ENCODE measurements at places on chromosomes 5 and 9. TPM values are rescaled to one million over a fixed set of nuclear protein-coding genes. Genes with fewer than 3 reads are reported as not detected.
A peak's percentile ranks its signal among the peaks of the same experiment; 100 is the strongest.

DNA sequence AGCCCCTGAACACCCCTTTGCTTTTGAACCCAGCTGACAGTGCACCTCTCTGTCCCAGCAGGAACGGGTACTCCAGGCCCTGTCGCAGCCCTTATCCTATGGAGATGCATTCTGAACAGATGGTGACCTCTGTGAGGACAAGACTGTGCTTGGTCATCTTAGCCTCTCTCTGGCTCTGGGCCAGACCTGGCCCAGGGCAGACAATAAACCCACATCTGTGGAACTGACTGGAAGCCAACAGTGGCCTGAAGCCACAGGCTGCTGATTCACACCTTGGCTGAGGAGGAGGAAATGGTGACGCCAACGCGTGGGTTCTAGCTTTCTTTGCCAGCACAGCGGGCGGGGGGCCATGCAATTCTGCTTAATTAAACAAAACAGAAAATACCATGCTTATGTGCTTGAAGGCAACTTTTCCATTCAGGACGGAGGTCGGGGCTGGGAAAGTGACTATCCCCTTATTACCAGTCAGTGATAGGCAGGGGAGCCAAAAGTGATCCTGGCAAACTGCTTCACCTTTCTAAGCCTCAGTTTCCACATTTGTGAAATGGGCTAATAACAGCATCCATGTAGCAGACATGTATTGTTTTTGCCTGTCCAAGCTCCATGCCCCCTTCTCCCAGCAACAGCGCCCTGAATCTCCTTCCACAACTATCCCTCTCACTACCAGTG lies 10.8 kb downstream of the SH3PXD2B start:
- no peak overlapping the region for H3K4me3 ChIP-seq
- DNase-seq = no peak
- no peaks in the 10 kb centered on the region for H3K27me3 ChIP-seq
- H3K36me3 ChIP-seq = no peaks in the 10 kb centered on the region

- no peak overlapping the region for H3K4me3 ChIP-seq
- no peaks in the 10 kb centered on the region for H3K4me1 ChIP-seq
- H3K27me3 ChIP-seq = no peaks in the 10 kb centered on the region
- no peak for DNase-seq
Observed at GRCh38 chr5:149013796-149014195, 49.1 kb downstream of the SH3TC2 start.

GRCh38 chr9:114122136-114123027 lies 23.3 kb upstream of the KIF12 start:
- H3K27ac ChIP-seq = no peak overlapping the region
- no peak for DNase-seq
- no peak overlapping the region for H3K4me3 ChIP-seq
- H3K27me3 ChIP-seq = peaks cover 33% of the 10 kb centered on the region

GRCh38 chr5:157956271-157956885 lies 97.4 kb upstream of the CLINT1 start:
- H3K4me1 ChIP-seq = no peaks in the 10 kb centered on the region
- H3K27me3 ChIP-seq = peaks cover 9% of the 10 kb centered on the region
- DNase-seq = no peak
- no peak overlapping the region for H3K4me3 ChIP-seq

GRCh38 chr9:2241461-2241835 lies 226.3 kb downstream of the SMARCA2 start:
- H3K4me3 ChIP-seq = no peak overlapping the region
- DNase-seq = no peak
- no peak overlapping the region for H3K27ac ChIP-seq
- H3K4me1 ChIP-seq = peaks cover 4% of the 10 kb centered on the region
- no peaks in the 10 kb centered on the region for H3K36me3 ChIP-seq

Gene FOXD4L5
- total RNA-seq = 0.23 TPM

DNA sequence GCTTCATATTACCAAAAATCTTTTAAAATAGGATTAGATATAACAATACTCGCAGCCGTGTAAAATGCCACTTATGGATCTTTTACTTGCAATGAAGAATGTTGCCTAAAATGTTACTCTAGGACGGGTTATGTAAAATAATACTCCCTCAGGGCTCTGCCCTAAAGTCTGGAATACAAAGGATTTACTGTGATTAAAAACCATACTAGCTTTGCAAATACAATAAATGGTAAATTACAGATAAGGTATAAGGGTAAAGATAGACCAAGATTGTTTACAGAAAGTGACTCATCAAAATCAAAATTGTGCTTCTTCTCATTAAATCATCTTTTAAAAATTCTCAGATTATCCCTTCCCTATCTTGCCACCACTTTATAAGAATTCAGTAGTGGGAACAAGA lies 163.6 kb downstream of the MEF2C start:
- no peak overlapping the region for H3K4me3 ChIP-seq
- no peaks in the 10 kb centered on the region for H3K4me1 ChIP-seq
- H3K27me3 ChIP-seq = peaks cover 8% of the 10 kb centered on the region
- no peak for DNase-seq

Gene ITGA2
- total RNA-seq = 0.51 TPM

GRCh38 chr9:124353811-124354274 lies 61.4 kb downstream of the PSMB7 start:
- no peaks in the 10 kb centered on the region for H3K27me3 ChIP-seq
- DNase-seq = no peak
- H3K4me1 ChIP-seq = no peaks in the 10 kb centered on the region
- peaks cover 69% of the 10 kb centered on the region for H3K36me3 ChIP-seq
- no peak overlapping the region for H3K27ac ChIP-seq
- H3K4me3 ChIP-seq = no peak overlapping the region

Gene FAM200C
- 0.76 TPM for total RNA-seq

Gene KIF12
- not detected for total RNA-seq

DNA sequence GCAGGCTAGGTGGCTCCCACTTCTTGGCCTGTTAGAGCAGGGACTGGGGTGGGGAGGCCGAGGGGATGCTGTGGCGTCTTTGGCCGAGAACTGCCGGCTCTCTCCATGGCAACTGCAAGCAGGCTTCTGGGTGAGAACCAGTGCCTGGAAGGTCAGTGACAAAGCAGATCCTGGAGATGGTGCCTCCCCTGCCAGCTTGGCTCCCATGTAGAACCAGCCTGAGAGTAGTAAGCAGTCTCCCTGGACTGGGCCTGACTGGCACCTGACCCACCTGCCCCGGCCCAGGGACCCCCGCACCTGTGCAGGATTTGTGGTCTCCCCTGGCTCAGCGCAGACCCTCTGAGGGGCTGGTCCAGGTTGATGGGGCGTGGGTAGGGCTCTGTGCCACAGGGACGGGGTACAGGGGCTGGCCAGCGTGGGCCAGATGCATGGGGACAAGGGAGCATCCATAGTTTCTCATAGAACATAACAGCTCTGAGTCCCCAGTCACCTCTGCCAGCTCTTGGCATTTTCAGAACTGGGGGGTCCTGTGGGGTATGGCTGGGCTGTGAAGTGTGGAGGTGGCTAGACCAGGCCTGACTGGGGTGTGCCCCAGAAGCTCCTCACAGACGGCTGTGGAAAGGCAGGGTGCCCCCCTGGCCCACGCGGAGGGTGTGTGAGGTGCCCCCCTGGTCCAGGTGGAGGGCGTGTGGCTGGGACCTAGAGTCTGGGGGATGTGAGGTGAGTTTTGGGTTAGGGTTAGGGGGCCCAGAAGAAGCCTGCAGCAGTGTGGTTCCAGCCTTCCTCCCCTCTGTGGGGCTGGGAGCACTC lies 22.2 kb downstream of the CACNA1B start:
- H3K4me3 ChIP-seq = no peak overlapping the region
- H3K27me3 ChIP-seq = peaks cover 44% of the 10 kb centered on the region
- no peaks in the 10 kb centered on the region for H3K4me1 ChIP-seq
- no peaks in the 10 kb centered on the region for H3K36me3 ChIP-seq
- DNase-seq = no peak

GRCh38 chr9:76352026-76352620 lies 42.1 kb downstream of the RFK start:
- no peak overlapping the region for H3K27ac ChIP-seq
- no peaks in the 10 kb centered on the region for H3K36me3 ChIP-seq
- no peaks in the 10 kb centered on the region for H3K4me1 ChIP-seq
- no peaks in the 10 kb centered on the region for H3K27me3 ChIP-seq
- H3K4me3 ChIP-seq = no peak overlapping the region

DNA sequence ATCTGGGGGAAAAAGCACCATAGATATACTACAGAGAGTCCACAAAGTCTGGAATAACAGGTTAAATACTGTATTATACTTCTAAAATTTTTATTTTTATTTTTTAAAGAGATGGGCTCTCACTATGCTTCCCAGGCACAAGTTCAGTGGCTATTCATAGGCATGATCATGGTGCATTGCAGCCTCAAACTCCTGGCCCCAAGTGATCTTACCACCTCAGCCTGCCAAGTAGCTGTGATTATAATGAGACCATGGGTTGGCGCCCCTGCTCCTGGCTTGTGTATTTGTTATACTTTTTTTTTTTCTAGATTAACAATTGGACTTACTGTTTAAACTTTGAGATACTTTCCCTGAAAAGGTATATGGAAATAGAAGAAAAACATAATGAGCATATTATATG lies 25.9 kb downstream of the ERBIN start:
- DNase-seq = no peak
- no peaks in the 10 kb centered on the region for H3K36me3 ChIP-seq
- no peak overlapping the region for H3K4me3 ChIP-seq
- H3K27ac ChIP-seq = no peak overlapping the region
- H3K4me1 ChIP-seq = peaks cover 14% of the 10 kb centered on the region

GRCh38 chr5:59064293-59064692 lies 481.4 kb downstream of the RAB3C start:
- no peak overlapping the region for H3K4me3 ChIP-seq
- H3K27ac ChIP-seq = no peak overlapping the region
- H3K4me1 ChIP-seq = no peaks in the 10 kb centered on the region
- H3K36me3 ChIP-seq = no peaks in the 10 kb centered on the region
- no peak for DNase-seq

GRCh38 chr5:2783223-2783622 lies 31.7 kb upstream of the IRX2 start:
- DNase-seq = no peak
- no peaks in the 10 kb centered on the region for H3K36me3 ChIP-seq
- peaks cover 8% of the 10 kb centered on the region for H3K27me3 ChIP-seq
- no peaks in the 10 kb centered on the region for H3K4me1 ChIP-seq

- H3K4me1 ChIP-seq = no peaks in the 10 kb centered on the region
- no peak overlapping the region for H3K27ac ChIP-seq
- no peak overlapping the region for H3K4me3 ChIP-seq
- H3K27me3 ChIP-seq = no peaks in the 10 kb centered on the region
- H3K36me3 ChIP-seq = peaks cover 2% of the 10 kb centered on the region
Observed at GRCh38 chr5:1048861-1049838, 40.5 kb downstream of the NKD2 start.

DNA sequence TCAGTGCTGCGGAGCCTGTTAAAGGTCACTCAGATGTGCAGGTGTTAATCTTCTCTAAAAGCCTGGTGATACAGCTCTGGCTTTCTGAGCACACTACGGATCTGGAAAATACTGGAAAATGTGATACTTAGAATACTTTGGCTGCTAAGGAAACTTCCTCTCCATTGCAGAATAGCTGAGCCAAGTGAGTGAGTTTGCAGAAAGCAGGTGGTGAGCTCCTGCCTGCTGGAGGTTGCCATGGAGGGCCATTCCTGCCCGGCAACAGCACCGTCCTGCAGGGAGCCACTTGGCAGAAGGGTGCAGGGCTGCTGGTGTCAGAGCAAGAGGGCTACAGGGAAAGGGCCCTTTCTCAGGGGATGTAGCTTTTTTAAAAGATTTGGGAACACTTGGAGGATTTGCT lies 40.7 kb downstream of the SECISBP2 start:
- peaks cover 18% of the 10 kb centered on the region for H3K36me3 ChIP-seq
- no peak overlapping the region for H3K4me3 ChIP-seq
- H3K27ac ChIP-seq = no peak overlapping the region
- H3K4me1 ChIP-seq = no peaks in the 10 kb centered on the region
- no peak for DNase-seq
- no peaks in the 10 kb centered on the region for H3K27me3 ChIP-seq

Gene GPR151
- not detected for total RNA-seq

- DNase-seq = no peak
- H3K27ac ChIP-seq = no peak overlapping the region
- no peaks in the 10 kb centered on the region for H3K4me1 ChIP-seq
Observed at GRCh38 chr5:126681970-126682369, 81.2 kb downstream of the PHAX start.

Gene RFX3
- 20.5 TPM for total RNA-seq

- no peaks in the 10 kb centered on the region for H3K4me1 ChIP-seq
- H3K36me3 ChIP-seq = no peaks in the 10 kb centered on the region
- H3K27me3 ChIP-seq = peaks cover 4% of the 10 kb centered on the region
Observed at GRCh38 chr9:96061293-96061987, 185.9 kb downstream of the ERCC6L2 start.

- H3K27me3 ChIP-seq = no peaks in the 10 kb centered on the region
- peak overlapping the region; percentile 40 for H3K4me3 ChIP-seq
- H3K36me3 ChIP-seq = no peaks in the 10 kb centered on the region
- no peak for DNase-seq
- H3K4me1 ChIP-seq = peaks cover 37% of the 10 kb centered on the region
- peak overlapping the region; percentile 41 for H3K27ac ChIP-seq
Observed at GRCh38 chr5:56818450-56819037, 3.2 kb downstream of the MAP3K1 start.

GRCh38 chr9:75147638-75148037 lies 59.3 kb downstream of the OSTF1 start:
- no peak for DNase-seq
- peaks cover 57% of the 10 kb centered on the region for H3K4me1 ChIP-seq
- peak overlapping the region; percentile 66 for H3K27ac ChIP-seq
- no peaks in the 10 kb centered on the region for H3K27me3 ChIP-seq

DNA sequence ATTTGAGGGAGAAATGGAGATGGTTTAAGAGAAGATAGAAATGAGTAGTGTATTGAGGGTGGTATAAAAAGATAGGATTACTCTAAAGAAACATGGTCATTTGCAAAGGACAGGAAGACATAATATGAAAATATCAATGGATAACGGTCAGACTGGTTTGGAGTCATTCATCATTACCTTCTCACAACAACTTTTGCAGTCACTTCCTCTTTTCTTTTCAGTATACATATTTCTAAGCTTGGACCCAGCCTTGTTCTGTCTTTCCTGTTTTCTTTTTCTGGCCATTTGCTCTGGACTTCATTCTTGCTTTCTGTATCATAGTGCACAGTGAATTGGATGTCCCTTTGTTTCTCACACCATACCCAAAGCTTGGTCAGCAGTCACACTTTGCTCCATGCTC lies 966.5 kb upstream of the TYRP1 start:
- DNase-seq = no peak
- no peaks in the 10 kb centered on the region for H3K27me3 ChIP-seq
- H3K4me3 ChIP-seq = no peak overlapping the region
- H3K36me3 ChIP-seq = no peaks in the 10 kb centered on the region
- H3K27ac ChIP-seq = no peak overlapping the region
- H3K4me1 ChIP-seq = no peaks in the 10 kb centered on the region

- DNase-seq = no peak
- no peaks in the 10 kb centered on the region for H3K36me3 ChIP-seq
- no peaks in the 10 kb centered on the region for H3K4me1 ChIP-seq
- H3K27me3 ChIP-seq = peaks cover 2% of the 10 kb centered on the region
- no peak overlapping the region for H3K4me3 ChIP-seq
Observed at GRCh38 chr9:87812375-87813118, 70.1 kb upstream of the SPATA31E1 start.

- H3K27ac ChIP-seq = no peak overlapping the region
- H3K4me3 ChIP-seq = no peak overlapping the region
- no peak for DNase-seq
- H3K36me3 ChIP-seq = peaks cover 21% of the 10 kb centered on the region
- no peaks in the 10 kb centered on the region for H3K27me3 ChIP-seq
Observed at GRCh38 chr5:94692581-94692980, 74.1 kb downstream of the SLF1 start.
